H1 (cell line): ENCODE measurements at places on chromosomes 11 and 22.

GRCh38 chr22:22430111-22430820, 78.3 kb downstream of the ZNF280B start:
- no peak for DNase-seq

DNA sequence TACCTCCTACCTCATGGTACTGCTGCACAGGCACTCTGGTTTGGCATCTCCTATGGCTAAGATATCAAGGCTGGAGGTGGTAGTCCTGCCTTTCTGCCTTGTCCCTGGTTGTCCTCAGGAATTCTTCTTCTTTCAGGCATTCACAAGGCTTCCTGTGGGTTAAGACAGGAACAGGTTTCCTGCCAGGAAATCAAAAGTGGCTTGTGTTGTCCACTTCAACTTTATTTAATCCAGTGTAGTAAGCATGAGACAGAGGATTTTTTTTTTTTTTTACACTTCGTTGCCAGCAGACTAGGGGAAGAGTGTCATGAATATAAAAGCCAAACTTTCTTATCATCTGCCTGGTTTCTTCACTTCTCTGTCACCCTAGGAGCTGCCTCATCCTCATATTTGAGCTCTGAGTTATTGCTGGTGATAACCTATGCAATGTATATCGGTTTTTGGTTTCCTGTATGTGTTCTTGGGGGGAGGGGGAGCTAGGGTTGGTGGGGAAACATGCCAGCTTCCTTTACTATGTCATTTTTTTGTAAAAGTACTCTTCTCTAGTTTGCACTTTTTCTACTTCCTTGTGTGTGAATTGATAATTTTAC, 50.2 kb downstream of the XKR3 start:
- DNase-seq, result no peak

DNA sequence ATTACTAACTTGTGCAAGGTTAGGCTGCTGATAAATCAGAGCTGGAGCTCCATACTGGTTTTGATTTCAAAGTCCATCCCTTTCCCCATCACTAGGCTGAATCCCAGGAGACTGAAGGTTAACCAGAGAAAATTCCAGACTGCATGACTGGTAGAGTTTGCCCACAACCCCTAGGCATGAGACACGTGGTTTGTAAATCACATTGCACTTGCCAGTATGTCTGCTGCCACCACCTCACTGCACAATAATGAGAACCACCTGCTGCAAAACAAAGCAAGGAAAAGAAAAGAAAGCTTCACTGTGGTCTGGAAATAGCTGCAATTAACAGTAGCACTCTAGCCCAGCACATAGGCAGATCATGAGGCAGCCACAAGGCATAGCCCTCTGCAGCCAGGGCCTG, 67.6 kb upstream of the NTM start:
- DNase-seq, result no peak

DNA sequence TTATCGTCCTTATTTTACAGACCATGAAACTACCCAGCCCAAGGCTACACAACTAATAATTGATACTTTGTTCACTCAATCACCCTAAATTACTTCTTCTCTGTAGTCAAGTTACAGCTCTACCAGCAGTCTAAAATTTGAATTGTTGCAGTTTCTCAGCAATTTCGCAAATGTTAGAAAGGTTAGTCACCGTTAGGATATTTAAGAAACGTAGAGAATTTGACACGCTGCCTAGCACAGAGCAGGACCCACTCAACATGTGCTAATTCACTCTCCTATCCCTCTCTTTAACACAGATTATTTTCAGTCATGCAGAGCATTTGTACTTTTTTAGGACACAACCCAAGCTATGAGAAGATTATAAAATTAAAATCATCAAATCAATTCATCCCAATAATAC, 771.1 kb upstream of the LUZP2 start:
- no peak for DNase-seq

GRCh38 chr11:111840143-111840542, 31.2 kb downstream of the ALG9 start:
- DNase-seq, result no peak

- peak; percentile 97 for DNase-seq
Observed at GRCh38 chr22:37457093-37457893, 28.9 kb downstream of the MFNG start.

- DNase-seq, result no peak
Observed at GRCh38 chr22:48832592-48832991, 995.1 kb downstream of the BRD1 start.

DNA sequence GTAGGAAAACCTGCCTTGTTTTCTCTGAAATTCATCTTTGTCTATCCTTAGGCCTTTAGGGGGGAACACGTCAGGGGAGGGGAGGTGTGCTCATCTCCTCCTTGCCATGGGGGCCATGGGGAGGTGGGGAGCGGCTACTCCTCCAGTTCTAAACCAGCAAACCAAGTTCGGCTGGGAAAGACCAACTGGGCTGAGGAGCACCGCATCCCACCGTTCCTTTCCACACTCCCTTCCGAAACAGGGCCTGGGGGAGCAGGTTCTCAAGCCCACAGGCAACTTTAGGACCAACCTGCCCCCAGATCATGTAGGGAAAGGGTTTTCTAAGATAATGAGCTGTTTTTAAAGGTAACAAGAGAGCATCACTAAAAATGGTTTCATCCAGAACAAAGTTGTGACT, 77.5 kb upstream of the PITPNB start:
- DNase-seq, result no peak

DNA sequence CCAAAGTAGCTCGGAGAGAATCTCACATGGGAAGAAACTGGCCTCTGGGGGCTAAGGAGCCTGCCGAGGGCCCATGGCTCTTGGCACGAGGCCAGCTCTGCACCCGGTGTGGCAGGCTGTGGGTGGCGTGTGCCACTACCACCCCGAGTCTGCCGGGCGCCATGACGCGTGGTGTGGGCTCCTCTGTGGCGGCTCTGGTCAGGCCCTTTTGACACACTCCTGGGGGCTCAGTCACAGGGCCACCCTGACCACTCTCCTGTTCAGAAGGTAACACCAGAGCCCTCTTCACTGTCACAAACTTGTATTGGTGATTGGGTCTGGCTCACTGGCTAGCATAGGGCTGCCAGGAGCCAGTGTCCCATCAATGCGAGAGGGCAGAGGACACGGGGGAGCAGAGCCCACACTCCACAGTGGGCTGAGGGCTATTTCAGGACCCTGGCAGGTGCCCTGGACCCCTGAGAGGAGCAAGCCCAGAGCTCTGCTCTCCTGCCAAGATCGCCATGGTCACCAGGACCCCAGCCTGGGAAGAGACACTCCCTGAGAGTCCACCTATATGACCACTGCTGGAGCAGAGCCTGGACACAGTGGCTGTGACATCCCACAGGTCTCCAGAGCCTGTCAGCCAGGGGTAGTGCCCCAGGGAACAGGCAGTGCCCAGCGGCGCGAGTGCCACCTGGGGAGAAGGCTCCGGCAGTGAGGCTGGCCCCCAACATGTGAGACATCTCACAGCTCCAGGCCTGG, 8.6 kb upstream of the PPM1F start:
- DNase-seq, result no peak

DNA sequence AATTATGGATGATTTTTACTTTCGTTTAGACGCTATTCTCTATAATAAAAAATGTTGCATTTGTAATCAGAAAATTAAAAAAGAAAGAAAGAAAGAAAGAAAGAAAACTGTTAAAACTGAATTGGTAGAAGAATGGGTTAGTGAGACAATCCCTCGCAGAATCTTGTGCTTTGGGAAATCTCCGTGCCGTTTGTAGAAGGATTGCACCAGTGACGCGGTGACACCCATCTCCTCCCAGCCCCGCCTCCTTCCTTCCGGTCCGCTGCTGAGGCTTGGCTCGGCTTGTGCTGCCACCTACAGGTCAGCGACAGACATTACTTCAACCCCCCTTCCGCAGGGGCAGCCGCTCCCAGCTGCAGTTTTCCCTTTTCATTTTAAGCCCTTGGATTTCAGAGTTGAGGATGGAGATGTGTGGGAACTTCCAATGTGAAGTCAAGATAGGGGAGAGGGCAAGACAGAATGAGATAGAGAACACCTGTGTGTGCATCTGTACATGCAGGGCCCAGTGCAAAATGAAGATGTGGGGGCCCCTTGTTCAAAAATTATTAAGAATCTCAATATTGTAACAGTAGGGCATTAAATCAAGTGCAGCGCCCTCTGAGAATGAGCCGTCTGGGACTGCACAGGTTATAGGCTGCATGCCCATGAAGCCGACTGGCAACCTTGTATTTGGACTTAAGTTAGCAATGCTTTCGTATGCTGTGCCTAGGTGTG, 41.1 kb downstream of the TST start:
- DNase-seq, result peak; percentile 88

- no peak for DNase-seq
Observed at GRCh38 chr11:45501392-45502225, 163.8 kb downstream of the CHST1 start.

DNA sequence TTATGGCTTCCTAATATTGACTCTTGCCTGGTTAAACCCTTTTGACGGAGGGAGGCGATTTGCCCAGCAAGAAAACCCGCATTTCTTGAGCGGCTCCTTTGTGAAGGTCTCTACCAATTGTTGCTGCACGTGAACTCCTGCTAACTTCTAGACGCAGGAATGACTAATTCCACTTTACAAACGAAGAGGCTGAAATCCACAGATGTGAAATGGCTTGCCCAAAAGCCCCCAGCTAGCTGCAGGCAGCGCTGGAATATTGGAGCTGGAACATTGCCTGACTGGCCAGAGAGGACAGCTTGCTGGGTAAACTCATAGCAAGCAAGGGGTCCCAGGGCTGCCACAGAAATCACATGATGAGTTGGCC, 542 bp downstream of the GCAT start:
- DNase-seq, result no peak

- no peak for DNase-seq
Observed at GRCh38 chr22:37301144-37301830, 19.0 kb downstream of the CYTH4 start.

DNA sequence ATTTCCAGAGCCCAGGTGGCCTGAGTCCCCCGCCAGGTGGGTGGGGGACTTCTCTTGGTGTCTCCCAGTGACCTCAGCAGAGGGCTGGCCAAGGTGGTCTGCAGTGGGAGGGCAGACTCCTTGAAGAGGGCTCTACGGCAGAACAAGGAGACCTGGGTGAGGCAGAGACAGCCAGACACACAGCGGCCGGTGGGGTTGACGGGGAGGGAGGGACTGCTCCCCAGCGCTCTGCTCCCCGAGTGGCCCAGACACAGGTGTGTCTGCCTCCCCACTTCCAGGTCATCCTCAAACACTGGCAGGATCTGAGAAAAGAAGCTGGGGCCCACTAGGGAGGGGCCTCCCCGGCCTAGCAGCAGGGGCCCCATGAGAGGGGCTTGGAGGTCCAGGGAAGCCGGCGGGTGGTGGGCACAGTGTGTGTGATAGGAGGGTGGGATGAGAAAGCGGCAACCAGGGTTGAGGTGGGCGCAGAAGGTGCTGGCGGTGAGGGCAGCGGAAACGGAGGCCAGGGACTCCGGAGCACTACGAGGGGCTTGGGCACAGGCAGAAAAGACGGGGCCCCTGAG, 30.1 kb downstream of the SYT7 start:
- DNase-seq, result no peak

- DNase-seq, result no peak
Observed at GRCh38 chr11:84909740-84910139, 717.4 kb downstream of the DLG2 start.

- no peak for DNase-seq
Observed at GRCh38 chr22:38494498-38494897, 11.6 kb downstream of the DDX17 start.
